ENCODE measurements at places on chromosomes 1 and 21.

DNA sequence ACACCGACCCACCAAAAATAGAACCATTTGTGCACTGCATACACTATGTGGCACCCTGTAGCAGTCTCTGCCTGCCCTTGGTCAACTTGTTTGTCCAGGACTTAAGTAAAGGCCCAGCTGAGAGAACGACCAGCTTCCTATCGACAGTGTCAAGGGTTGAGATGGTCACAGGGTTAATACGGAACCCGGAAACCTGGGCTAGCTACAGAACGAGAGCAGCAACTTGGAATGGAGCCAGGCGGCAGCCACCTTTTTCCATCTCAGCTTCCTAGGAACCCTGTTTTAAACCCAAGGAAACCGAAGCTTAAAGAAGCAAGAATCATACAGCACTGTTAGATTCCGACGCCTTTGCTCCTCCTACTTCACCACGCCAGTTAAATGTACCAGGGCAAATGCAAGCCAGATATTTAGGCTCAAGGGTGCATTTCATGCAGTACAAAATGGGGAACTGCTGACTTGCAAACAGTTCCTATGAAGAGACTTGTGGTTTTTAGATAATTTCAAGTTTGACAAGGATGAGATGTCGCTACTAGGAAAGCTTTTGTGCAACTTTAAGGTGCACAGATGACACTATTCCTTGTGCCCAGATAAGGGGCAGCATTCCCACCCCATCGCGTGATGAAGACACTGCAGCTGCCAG lies 35.5 kb downstream of the SLC66A1 start:
- peaks cover 25% of the 10 kb centered on the region for H3K4me1 ChIP-seq
- no peaks in the 10 kb centered on the region for H3K27me3 ChIP-seq
- peaks cover 54% of the 10 kb centered on the region for H3K36me3 ChIP-seq

GRCh38 chr1:219352961-219353651 lies 179.4 kb downstream of the LYPLAL1 start:
- no peaks in the 10 kb centered on the region for H3K4me1 ChIP-seq
- no peaks in the 10 kb centered on the region for H3K36me3 ChIP-seq
- no peaks in the 10 kb centered on the region for H3K27me3 ChIP-seq

DNA sequence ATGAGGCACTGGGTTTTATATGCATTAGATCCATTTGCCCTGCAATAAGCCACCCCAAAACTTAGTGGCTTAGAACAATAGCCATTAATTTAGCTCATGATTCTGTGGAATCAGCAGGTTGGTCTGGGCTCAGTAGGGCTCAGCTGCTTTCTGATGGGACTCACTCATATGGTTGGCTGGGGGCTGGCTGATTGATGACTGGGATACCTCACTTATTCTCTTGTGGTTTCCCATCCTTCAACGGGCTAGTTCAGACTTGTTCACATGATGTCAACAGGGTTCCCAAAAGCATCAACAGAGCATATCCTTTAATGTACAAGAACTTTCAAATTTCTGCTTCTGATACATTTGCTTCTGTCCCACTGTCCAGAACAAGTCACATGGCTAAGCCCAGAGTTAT lies 43.2 kb downstream of the DNM3 start:
- DNase-seq: no peak
- no peaks in the 10 kb centered on the region for H3K36me3 ChIP-seq
- no peak overlapping the region for H3K4me3 ChIP-seq
- no peak overlapping the region for H3K27ac ChIP-seq

DNA sequence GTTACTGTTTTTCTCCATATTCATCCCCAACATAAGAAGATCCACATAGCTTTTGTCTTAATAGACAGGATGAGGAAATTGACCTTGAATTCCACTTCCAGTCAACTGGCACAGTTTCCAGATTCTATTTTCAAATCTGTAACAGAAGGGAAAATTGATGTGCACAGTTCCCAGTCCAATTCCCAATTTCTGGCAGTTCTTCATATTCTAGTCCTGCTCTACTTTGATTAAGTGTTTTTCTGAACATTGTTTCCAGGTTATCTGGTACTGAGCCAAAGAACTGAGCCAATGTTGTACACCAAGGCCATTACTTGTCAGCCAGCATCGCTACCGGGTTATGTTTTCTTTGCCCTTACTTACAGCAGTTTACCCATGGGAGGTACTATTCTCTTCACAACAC lies 1755.4 kb downstream of the PLA2G4A start:
- H3K27ac ChIP-seq: no peak overlapping the region
- no peaks in the 10 kb centered on the region for H3K36me3 ChIP-seq
- no peaks in the 10 kb centered on the region for H3K4me1 ChIP-seq
- no peaks in the 10 kb centered on the region for H3K27me3 ChIP-seq
- no peak overlapping the region for H3K4me3 ChIP-seq
- no peak for DNase-seq

GRCh38 chr1:234627009-234627950 lies 17.3 kb upstream of the IRF2BP2 start:
- DNase-seq: no peak
- no peaks in the 10 kb centered on the region for H3K27me3 ChIP-seq
- H3K4me3 ChIP-seq: no peak overlapping the region
- H3K27ac ChIP-seq: no peak overlapping the region

GRCh38 chr1:193079187-193079586 lies 19.8 kb downstream of the RO60 start:
- peaks cover 27% of the 10 kb centered on the region for H3K36me3 ChIP-seq
- no peak overlapping the region for H3K27ac ChIP-seq
- no peaks in the 10 kb centered on the region for H3K4me1 ChIP-seq
- no peak for DNase-seq
- H3K27me3 ChIP-seq: no peaks in the 10 kb centered on the region

GRCh38 chr1:82849460-82849859 lies 1048.7 kb downstream of the ADGRL2 start:
- no peaks in the 10 kb centered on the region for H3K27me3 ChIP-seq
- H3K27ac ChIP-seq: no peak overlapping the region
- H3K4me3 ChIP-seq: no peak overlapping the region
- H3K36me3 ChIP-seq: no peaks in the 10 kb centered on the region

DNA sequence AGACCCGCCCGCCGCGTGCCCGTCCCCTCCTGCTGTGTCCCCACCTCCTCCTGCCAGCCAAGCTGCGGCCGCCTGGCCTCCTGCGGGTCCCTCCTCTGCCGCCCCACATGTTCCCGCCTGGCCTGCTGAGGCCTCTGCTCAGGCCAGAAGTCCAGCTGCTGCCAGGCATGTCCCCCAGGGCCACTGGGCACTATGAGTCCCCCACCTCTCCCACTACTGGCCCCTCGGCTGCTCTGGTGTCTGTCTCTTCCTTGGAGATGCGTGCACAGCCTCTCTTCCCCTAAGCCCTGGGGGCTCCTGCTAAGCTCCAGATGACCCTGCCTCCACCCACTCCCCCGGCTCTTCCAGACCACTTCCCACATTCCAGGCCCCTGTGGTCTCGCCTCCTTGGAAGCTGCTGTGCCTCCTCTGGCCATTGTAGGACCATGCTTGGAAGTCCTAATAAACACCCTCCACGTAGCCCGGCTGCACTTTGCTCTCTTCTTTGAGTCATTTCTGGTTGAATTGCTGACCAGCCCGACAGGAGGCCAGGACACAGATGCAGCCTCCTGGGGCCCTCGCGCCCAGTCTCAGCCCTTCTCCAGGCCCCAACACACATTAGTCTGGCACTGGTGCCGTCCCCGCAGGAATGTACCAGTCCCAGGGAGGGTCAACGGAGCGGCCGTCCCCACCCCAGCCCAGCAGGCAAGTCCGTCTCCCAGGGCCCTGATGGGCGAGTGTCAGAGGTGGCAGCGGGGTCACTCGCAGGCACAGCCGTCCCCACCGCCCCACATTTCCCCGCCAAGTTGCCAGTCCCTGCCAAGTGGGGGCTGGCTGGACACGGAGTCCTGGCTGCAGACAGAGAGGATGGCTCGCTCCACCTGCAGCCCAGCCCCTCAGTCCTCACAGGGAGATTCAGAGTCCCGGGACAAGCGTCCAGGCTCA lies 1.1 kb downstream of the KRTAP10-12 start:
- H3K4me3 ChIP-seq: no peak overlapping the region
- H3K27ac ChIP-seq: no peak overlapping the region
- H3K36me3 ChIP-seq: no peaks in the 10 kb centered on the region
- peaks cover 4% of the 10 kb centered on the region for H3K27me3 ChIP-seq
- H3K4me1 ChIP-seq: no peaks in the 10 kb centered on the region

DNA sequence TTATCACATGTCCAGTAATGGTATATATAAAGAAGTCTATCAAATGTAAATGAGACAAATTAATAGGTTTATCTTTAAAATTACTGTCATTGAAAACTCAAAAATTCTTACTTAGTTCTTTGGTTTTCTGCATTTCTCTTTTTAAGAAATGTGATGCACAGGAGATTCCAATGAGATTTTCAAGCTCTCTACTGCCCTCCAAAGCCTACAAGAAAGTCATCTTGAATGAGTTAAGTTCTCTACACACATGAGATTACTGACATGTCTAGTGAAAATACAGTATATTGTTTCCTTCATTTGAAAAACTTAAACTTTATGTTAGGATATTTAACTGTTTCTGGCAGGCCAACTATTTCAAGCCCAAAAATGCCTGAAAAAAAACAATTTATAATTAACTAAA lies 68.8 kb downstream of the ITGB3BP start:
- no peak overlapping the region for H3K27ac ChIP-seq
- H3K27me3 ChIP-seq: no peaks in the 10 kb centered on the region
- H3K36me3 ChIP-seq: no peaks in the 10 kb centered on the region
- no peaks in the 10 kb centered on the region for H3K4me1 ChIP-seq
- DNase-seq: peak; percentile 51
- no peak overlapping the region for H3K4me3 ChIP-seq

- no peaks in the 10 kb centered on the region for H3K36me3 ChIP-seq
- H3K4me1 ChIP-seq: no peaks in the 10 kb centered on the region
- peaks cover 2% of the 10 kb centered on the region for H3K27me3 ChIP-seq
- DNase-seq: no peak
- H3K27ac ChIP-seq: no peak overlapping the region
- H3K4me3 ChIP-seq: no peak overlapping the region
Measured at GRCh38 chr1:160159846-160160245, 8.4 kb downstream of the ATP1A4 start.

DNA sequence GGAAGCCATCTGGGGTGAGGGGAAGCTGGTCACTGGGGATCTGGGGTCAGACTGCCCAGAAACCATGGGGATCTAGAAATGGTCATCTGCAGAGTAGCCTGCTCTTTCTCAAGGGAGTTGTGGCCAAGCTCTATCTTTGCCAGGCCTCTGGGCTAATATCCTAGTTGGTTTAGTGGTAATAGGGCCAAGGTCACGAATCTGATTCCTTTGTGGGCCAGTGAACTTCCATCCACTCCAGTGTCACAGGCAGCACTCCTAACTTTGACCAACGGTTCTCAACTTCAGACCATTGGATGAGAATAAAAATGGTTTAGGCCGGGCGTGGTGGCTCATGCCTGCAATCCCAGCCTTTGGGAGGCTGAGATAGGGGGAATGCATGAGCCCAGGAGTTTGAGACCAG lies 28.1 kb upstream of the PPP2R5A start:
- no peak for DNase-seq
- no peaks in the 10 kb centered on the region for H3K36me3 ChIP-seq
- H3K4me1 ChIP-seq: peaks cover 28% of the 10 kb centered on the region
- no peaks in the 10 kb centered on the region for H3K27me3 ChIP-seq
- no peak overlapping the region for H3K27ac ChIP-seq

DNA sequence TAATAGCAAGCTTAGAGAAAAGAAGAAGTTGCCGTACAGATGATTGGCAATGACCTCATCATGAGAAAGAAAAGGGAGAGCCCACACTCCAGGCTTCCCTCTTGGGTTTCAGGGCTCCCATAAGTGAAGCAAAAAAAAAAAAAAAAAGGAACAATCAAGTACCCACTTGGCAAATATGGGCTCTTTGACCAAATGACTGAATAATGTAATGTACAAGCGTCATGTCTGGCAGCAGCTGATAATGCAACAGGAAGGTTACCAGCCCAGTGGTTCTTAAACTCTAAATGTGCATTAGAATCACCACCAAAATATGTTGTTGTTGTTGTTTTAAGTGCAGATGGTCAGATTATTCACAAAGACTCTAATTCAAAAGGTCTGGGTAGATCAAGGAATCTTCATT lies 13.5 kb downstream of the TNFSF4 start:
- peaks cover 62% of the 10 kb centered on the region for H3K4me1 ChIP-seq
- no peaks in the 10 kb centered on the region for H3K27me3 ChIP-seq

DNA sequence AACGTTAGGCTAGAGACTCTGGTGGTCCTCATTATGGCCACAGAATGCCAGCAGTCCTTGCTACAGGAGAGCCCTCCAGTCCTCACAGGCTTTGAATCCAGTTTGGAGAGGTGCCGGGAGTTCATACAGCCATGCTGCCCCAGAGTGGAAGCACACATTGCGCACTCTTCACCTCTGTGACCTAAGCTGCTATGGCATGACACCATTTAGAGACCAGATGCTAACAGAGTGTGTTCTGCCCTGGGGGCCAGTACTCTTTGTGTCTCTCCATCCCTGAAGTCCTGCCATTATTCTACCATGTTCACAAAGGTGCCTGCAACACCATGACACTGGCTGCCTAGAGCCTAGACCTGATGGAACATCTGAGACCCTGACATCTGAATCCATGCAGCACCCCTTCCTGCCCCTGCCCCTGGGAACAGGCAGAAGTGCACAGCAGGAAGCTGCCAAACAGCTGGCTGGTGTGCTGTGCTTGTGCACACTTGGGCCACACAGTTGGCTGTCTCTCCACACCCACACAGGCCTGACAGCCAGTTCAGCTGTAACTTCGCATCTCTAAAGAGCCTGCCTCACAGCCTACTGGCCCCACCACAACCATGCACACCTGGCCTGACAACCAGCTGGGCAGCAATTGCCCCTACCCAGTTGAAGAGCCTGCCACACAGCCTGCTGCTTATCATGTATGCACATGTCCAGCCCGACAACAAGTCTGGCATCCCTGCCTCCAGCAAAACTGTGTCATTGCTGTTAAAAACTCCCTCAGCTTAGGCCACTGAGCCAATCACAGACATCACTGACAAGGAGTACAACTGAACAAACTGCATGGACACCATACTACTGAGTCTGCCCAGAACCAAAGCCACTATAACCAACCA lies 49.1 kb downstream of the MCOLN2 start:
- DNase-seq: no peak
- no peaks in the 10 kb centered on the region for H3K36me3 ChIP-seq
- no peaks in the 10 kb centered on the region for H3K27me3 ChIP-seq
- no peak overlapping the region for H3K27ac ChIP-seq
- H3K4me1 ChIP-seq: no peaks in the 10 kb centered on the region
- H3K4me3 ChIP-seq: no peak overlapping the region

DNA sequence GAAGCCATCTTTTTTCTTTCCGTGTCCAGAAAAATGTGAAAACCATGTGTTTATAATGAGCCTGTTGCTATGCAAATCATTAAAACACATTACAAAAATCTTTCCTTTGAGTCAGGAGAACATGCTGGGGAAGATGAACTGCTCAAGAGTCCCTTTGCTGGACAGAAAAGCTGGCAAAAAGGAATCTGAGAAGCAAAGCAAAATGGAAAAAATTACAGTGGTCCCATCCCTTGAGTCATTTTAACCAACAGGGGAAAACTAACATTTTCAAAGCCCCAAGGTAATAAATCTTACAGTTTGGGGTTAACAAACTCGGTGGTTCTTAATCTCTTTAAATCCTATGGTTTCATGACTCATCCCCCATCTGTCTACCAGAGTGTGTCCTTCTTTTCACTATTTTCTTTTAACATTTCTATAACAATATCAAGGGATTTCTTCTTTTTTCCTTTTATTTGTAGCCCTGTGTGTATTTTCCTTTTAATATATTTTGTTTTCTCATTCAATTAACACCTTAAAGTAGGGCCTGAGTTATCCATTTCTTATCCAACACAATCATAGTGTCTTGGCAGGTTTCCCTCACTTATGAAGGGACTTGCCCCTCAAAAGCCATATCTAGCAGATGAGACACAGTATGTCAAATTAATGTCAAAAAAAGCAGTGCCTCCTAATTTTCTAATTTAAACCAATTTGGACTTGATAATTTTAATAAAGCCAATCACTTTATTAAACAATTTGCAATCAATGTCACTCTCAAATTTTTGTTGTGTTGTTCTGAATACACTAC lies 105.4 kb downstream of the PTPN14 start:
- peaks cover 7% of the 10 kb centered on the region for H3K4me1 ChIP-seq
- no peak overlapping the region for H3K27ac ChIP-seq
- no peaks in the 10 kb centered on the region for H3K36me3 ChIP-seq
- no peaks in the 10 kb centered on the region for H3K27me3 ChIP-seq
- no peak overlapping the region for H3K4me3 ChIP-seq
- DNase-seq: peak; percentile 88
